Large intestine (tissue), 12 donors: ENCODE measurements at places on chromosomes 12 and 14. TPM values are rescaled to one million over a fixed set of nuclear protein-coding genes. Genes with fewer than 3 reads are reported as not detected.

Gene MANSC4
- 0.19 TPM for polyA plus RNA-seq

Gene CLIP1
- polyA plus RNA-seq = 37.3 TPM

Gene SLC5A8
- 0.22 TPM for polyA plus RNA-seq

Gene FZD10
- polyA plus RNA-seq = 1.2 TPM

GRCh38 chr12:45559537-45559936 lies 170.0 kb upstream of the ARID2 start:
- H3K4me1 ChIP-seq = no peaks in the 10 kb centered on the region
- H3K4me3 ChIP-seq = no peak overlapping the region
- no peak for DNase-seq
- no peak overlapping the region for H3K27ac ChIP-seq
- H3K36me3 ChIP-seq = no peaks in the 10 kb centered on the region
- H3K27me3 ChIP-seq = no peaks in the 10 kb centered on the region

DNA sequence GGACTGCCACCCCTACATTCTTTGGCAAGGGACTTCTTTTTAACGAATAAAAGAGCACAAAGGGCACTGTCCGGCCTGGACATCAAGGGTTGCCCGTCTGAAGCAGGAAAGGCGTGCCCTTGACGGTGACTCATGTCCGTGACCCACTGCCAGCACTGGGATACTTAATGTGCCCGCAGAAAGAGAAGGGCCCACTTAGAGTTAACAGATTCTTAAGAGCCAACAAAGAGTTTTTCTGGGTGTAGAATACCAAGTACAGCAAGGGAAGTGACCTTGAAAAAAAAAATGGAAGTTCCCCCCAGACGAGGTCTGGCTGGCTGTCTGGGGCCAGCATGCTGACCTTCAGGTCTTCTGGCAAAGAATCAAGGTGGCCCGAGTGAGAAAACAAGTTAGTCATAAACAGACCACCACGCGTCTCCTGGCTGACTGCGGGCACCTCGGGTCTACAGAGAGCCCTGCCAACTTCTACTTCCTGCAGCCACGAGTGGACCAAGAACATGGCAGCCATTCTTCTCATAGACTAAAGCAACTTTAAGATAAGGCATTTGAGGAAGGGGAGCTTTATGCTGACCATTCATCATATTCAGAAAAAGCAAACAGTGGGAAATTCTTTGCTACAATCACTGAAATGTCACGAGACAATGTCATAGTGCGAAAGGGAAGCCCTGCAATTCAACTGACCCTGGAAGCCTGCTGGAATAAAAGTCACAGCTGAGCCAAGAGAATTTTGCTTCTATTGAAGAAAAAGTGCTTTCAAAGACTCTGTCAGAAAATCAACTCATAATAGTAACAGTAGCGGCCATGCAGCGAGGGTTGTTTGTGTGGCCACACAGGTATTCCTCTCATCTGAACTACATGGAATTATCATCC lies 10.5 kb upstream of the SELPLG start:
- peaks cover 44% of the 10 kb centered on the region for H3K36me3 ChIP-seq
- H3K27ac ChIP-seq = no peak overlapping the region
- H3K4me1 ChIP-seq = no peaks in the 10 kb centered on the region
- no peaks in the 10 kb centered on the region for H3K27me3 ChIP-seq
- H3K4me3 ChIP-seq = no peak overlapping the region

- no peak overlapping the region for H3K27ac ChIP-seq
- no peaks in the 10 kb centered on the region for H3K4me1 ChIP-seq
- no peak overlapping the region for H3K4me3 ChIP-seq
These were observed 151.4 kb downstream of the SSPN start for GRCh38 chr12:26346736-26347135.

DNA sequence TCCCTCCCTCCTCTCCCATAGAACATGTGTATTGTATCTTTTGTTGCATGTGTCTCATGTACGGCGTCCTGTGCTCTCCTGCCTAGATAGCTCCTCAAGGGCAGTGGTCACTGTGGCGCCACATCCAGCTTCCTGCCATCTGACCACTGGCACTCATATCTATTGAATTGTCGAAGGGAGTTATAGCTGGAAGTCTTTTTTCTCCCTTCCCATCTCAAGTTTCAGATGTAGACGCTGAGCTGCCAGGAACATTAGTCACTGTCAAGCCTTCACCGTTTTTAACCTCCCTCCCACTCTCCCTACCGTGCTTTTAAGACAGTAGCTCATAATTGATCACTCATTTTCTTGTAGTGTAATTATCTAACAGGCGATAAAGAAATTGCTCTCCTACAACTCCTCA lies 33.0 kb downstream of the MTHFD1 start:
- no peaks in the 10 kb centered on the region for H3K27me3 ChIP-seq
- peaks cover 62% of the 10 kb centered on the region for H3K36me3 ChIP-seq
- no peak overlapping the region for H3K27ac ChIP-seq
- no peak for DNase-seq

GRCh38 chr14:72945356-72946027 lies 19.2 kb downstream of the DCAF4 start:
- H3K27ac ChIP-seq = no peak overlapping the region
- no peak for DNase-seq
- H3K27me3 ChIP-seq = no peaks in the 10 kb centered on the region
- no peaks in the 10 kb centered on the region for H3K4me1 ChIP-seq
- peaks cover 61% of the 10 kb centered on the region for H3K36me3 ChIP-seq
